ENCODE measurements at places on chromosomes 6 and 20.
A peak's percentile ranks its signal among the peaks of the same experiment; 100 is the strongest.

DNA sequence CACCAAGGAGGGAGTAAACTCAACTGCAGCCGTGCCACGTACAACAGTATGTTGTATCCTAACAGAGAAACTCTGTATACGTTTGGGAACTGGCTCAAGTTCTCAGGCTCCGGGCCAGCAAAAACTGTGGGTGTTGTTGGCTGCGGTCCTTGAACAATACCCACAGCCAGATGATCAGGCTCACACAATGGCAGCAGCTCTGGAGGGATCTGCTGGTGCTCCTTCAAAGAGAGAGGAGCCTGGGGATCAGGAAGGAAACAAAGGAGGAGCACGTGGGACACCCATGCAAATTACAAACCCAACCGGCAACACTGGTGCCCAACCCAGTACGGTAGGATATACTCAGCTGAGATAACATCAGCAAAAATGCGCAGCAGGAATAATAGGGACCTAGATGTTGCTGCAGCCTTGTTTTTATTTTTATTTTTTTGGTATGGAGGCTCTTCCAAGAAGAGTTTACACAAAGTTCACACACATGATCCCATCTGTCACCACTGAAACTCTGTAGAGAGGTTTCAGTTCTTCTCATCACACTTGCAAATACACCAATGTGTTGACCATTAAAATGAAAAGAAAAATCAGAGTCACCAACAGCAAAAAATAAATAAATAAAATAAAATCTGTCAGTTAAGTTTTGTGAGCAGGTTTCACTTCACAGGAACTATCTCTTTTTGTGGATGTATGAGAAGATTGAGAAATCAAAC, 41.2 kb upstream of the PDE10A start:
- DNase-seq, result no peak

- DNase-seq, result peak; percentile 22
These were observed 7.6 kb upstream of the HLA-DRA start for GRCh38 chr6:32432050-32432450.

- DNase-seq, result no peak
These were observed 75.6 kb upstream of the SLC22A23 start for GRCh38 chr6:3532296-3532916.

GRCh38 chr20:59718751-59719150, 114.4 kb downstream of the PHACTR3 start:
- no peak for DNase-seq

- DNase-seq, result peak; percentile 9
These were observed 679.7 kb upstream of the EPHA7 start for GRCh38 chr6:94099072-94099471.

GRCh38 chr6:76682842-76683241, 610.4 kb upstream of the IMPG1 start:
- peak; percentile 8 for DNase-seq

DNA sequence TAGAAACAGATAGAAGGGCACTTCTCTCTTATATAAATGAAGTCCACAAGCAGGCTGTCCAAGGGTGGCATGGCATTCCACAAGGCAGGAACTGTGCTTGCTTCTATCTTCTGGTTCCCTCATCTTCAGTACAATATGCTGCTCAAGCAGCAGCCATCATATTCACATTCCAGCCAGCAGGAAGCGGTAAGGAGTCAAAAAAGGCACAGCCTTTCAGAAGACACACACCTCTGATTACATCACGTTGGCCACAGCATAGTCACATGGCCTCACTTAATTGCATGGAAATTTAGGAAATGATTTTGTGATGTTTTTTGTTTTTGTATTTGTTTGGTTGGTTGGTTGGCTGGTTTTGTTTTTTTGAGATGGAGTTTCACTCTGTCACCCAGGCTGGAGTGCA, 19.0 kb downstream of the REM1 start:
- DNase-seq, result no peak

DNA sequence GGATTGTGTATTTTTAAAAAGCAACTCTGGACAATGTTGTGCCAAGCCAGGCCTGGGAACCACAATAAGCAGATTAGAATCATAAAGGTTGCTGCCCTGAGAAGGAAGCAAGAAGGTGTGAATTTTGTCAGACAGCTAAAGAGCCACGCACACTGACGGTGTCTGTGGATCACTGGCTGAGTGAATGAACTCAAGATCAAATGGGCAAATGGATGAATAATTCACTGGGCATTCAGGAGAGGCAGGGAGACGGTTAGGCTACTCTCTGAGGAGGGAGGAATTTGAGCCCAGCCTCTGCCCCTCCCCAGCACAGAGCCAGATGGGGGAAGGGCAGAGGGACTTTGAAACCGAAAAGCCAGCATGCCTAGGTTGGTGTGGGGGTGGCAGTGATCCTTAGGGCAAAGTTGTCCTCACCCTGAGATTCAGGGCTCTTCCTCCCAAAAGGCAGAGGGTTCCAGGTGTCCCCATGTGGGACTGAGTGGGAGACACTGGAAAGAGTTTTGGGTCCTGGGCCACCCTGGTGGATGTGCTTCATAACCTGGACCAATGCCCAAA, 19.5 kb upstream of the SLC22A7 start:
- peak; percentile 55 for DNase-seq

DNA sequence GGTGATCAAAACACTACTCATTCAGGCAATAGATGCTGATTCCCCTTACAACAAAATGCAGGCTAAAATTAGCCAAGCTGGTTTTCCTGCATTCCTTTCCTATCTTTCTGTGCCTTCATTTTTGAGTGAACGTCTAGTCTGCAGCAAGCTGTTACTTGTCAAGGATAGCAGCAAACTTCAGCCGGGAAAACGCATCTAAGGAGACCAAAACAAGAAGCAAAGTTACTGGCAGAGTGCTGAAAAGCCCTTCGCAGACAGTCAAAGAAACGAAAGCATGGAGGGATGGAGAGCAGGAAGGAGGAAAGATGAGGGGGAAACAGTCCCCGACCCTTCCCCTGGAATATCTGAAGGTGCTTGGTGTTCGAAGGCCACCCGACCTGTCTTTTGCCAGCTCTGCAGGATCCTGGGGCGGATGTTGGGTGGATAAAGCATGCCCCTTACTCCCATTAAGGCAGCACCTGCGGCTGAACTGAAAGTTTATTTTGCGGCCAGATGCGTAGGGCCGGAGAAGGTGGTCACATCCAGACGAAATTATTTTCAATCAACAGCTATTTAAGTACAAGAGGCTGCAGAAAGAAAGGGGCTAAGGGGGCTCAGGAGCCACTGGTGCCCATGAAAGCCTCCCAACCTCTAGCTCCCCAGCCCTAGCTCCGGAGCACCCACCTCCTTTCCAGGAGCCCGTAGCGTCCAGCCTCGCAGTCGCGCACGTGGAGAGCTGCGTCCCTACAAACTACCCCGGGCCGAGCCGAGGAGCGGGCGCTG, 538 bp downstream of the FERMT1 start:
- no peak for DNase-seq

GRCh38 chr20:2794202-2794748, 6.2 kb downstream of the CPXM1 start:
- DNase-seq, result no peak

DNA sequence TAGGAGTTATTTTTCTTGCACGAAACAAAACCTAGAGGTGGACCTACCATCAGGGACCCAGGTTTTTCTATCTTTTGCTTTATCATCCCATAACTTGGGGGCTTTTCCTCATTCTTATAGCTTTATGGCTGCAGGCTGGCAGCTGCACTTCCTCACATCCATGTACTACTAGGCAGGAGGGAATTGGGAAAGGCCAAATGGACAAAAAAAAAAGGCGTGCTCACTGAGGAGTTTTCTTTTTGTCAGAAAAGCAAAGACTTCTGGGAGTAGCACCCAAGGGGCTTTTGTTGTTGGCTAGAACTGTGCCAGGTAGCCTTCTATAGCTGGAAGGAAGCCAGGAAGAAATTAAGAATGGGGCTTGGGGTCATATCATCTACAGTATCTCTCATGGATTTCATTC, 61.4 kb downstream of the SLX4IP start:
- no peak for DNase-seq

DNA sequence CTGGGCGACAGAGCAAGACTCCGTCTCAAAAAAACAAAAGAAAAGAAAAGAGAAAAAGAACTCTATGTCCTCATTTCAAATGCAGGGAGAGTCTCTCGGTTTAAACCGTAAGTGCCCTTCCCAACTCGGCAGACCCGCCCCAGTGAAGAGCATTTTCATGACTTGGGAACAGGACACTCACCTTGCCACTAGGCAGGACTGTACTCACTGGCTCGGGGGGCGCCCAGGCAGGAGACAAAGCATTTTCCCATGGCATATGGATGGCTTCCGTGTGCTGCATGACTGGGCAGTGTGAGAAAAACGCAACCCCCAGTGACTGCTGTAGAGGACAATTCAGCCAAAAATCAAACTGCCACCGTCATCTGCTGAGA, 23.7 kb upstream of the MRGBP start:
- no peak for DNase-seq

DNA sequence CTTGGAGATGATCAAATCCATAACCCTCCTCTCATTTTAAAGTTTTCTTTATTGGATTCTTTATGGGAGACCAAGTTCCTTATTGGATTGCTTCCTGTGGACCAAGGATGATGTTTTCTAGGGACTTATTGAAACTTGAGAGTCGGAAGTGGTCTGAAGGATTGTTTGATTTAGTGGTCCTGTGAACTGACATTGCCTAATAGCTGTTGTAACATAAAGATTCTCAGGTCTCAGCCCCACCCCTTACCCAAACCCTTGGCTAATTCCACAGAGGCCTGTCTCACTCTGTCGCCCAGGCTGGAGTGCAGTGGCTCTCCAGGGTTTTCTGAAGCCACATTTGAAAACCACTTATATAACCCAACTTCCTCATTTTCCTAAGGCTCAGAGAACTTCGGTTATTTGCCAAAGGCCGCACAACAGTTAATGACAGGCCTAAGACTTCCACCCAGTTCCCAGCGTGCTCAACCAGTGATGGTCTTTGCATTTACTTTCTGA, 77.0 kb downstream of the ATXN1 start:
- no peak for DNase-seq

DNA sequence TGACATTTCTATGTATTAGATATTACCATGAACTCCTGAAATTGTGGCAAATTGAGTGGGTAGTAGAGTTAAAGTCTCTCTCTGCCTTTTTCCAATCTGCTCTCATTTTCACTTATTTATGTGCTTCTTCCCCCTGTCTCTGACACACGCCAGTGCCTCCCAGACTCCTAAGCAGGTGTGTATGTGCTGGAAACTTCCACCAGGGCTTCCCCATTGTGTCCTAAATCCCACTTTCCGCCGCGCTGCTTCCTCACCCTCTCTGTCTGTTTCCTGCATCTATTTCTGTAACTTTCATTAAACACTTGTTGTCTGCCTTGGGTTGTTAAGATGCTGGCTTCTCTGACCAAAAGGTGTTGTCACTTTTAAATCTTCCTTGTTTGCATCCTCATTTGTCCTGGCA, 97.6 kb upstream of the HDGFL1 start:
- DNase-seq, result no peak

DNA sequence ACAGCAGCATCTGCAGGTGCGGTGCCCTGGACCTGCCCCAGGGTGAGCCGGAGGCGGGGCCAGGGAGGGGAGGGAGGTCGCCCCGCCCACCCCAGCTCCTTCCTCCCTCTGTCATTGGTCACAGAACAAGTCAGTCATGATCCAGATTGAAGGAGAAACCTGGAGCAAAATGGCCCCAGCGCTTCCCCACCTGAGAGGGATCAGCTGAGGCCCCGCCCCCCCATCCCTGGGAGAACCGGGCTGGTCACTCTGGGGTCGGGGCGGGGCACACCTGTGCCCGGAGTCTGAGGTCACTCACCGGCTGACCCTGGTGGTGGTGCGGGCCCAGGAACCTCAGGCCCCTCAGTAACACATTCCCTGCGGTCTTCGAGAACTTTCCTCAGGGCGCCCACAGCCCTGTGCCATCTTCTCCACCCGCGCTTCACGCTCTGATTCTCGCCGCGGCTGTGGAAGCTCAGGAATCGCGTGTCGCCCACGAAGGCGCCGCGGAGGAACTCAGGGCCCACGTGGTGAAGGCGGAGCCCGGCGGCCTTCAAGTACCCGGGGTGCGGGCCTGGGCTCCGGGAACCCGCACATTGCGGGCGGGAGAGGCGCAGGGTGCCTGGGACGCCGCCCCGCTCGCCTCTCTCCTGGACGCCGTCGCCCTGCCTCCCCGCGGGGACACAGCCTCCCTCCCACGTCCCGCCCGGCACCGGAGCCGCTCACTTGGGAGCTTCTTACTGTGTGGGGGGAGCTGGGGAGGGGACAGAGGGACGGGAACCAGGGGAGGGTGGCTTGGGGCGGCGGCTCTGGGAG, 36.4 kb upstream of the HLA-C start:
- no peak for DNase-seq

DNA sequence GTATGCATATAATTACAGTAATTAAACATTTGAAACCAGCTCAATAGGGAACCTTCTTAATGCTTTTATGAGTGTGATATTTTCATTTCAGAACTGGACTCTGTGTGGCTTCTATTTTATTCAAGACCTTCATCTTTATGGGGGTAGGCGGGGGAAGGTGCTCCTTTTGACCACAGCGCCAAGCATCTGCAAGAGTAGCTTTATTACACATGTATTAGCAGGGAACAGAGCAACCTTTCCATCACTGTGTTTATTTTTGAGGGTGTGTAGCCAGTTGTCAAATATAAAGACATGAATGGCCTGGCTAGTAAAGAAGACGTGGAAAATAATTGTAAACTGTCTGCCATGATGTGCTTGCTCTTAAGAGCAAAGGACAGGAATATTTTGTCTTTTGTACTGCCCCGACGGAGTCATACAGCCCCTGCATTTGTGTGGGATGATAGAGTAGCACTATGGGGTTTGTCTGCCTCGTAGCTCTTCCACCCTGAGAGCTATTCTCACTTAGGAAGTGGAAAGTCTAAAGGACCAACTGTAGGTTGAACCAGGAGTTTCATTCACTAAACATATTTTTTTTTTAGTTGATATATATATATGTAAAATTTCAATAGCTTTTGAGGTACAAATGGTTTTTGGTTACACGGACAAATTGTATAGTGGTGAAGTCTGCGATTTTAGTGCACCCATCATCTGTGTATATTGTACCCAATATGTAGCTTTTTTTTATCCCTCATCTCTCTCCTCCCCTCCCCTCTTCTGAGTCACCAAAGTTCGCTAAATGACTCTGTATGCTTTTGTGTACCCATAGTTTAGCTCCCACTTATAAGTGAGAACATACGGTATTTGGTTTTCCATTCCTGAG, 91.2 kb downstream of the CARMIL1 start:
- DNase-seq, result no peak

- no peak for DNase-seq
These were observed 129.0 kb downstream of the CFAP61 start for GRCh38 chr20:20181322-20181721.

- no peak for DNase-seq
These were observed 8.2 kb upstream of the BPIFB4 start for GRCh38 chr20:33071198-33071597.

- DNase-seq, result peak; percentile 65
These were observed 26.5 kb downstream of the VNN1 start for GRCh38 chr6:132687306-132687705.

GRCh38 chr6:166713434-166714186, 86.6 kb upstream of the RPS6KA2 start:
- DNase-seq, result no peak

- DNase-seq, result no peak
These were observed 396 bp downstream of the RNASET2 start for GRCh38 chr6:166955865-166956443.
